ENCODE measurements at places on chromosomes 1 and 21.
A peak's percentile ranks its signal among the peaks of the same experiment; 100 is the strongest.

DNA sequence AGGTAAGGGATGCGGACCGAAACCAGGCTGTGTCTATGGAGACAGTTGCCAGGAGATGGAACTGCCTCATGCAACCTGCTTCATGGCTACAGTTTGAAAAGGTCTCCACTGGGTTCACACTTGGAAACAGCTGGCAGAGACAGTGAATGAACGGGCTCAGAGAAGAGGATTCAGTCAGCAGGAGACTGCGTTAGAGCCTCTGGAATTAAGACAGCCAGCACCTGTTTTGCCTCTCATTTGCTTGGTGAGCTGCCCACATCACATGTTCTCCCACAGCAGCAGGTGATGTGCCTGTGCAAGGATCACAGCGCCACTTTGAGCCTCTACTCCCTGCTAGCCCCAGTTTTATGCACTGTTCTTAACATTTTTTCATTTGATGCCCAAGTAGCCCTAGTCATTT lies 321.0 kb downstream of the PLPP3 start:
- DNase-seq: no peak

GRCh38 chr1:60765204-60765603 lies 317.2 kb upstream of the NFIA start:
- peak; percentile 15 for DNase-seq

GRCh38 chr1:195738966-195739650 lies 869.1 kb downstream of the KCNT2 start:
- no peak for DNase-seq

DNA sequence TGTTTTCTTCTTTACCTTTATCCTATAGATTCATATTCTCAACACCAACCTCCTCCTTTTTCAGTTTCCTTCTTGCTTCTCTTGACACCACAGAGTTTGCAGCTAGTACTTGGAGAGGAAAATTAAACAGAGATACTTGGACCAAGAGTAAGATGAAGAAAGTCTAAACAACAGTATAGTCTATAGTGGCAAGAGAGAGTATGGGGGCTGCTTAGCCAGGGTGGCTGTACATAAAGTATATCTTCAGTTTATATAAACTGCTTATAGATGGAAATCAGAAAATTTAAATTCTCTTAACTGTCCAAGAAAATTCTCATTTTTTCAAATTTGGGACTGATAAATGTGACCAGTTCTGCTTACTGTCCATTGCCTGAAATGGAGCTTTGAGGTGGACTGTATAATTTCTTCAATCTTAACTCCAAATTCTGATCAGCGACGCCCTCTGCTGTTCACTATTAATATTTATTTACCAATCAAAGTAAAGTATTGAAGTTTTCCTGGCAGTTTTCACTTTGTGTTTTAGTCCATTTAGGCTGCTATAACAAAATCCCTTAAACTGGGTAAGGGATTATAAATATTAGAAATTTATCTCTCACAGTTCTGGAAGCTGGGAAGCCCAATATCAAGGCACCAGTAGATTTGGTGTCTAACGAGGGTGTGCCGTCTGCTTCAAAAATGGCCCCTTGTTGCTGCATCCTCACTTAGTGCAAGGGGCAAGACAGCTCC lies 14.8 kb upstream of the METTL18 start:
- DNase-seq: no peak

DNA sequence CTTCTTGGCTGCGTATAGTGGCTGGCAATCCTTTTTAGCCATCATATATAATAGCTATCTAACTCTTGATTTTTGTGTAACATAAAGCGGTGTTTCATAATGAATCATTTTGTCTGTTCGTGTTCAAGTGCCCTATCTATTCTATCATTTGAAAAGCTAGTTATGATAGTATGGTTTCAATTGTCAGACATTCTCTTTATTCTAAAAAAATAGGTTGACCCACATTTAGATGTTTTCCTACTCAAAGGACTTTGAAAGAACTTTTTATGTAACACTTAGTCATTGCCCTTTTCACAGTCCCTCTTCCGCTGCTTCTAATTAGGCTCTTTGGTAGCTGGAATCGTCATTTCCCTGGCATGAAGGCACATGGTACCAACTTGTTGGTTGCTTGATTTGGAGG lies 272.2 kb upstream of the B3GALT2 start:
- no peak for DNase-seq

DNA sequence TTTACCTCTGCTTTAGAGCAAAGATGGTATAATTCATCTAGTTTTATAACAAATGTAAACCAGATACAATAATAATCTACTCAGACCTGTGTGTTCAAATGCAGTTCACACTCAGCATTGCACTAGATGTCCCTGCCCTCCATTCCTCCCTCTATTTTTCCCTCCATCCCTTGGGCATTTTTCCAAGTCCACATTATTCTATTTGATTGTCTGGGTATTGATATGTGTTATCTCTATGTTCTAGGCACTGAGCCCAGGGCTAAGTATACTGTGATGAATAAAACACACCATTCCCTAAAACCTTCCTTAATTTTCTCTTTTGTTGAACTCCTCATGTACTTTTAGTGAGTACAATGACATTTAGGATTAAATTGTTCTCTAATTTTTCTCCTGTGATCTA lies 66.2 kb upstream of the HMCN1 start:
- no peak for DNase-seq

All from large intestine (tissue), 12 donors.